Stimulated activated CD4-positive, alpha-beta T cell treated with anti-CD3 and anti-CD28 coated beads, TNF-alpha, amount 100 ng/mL, for 24 hours (primary cell): ENCODE measurements at places on chromosomes 3 and 15.
A peak's percentile ranks its signal among the peaks of the same experiment; 100 is the strongest.

GRCh38 chr15:101435761-101436160 is 53.7 kb downstream of the PCSK6 start:
- no peak for DNase-seq

DNA sequence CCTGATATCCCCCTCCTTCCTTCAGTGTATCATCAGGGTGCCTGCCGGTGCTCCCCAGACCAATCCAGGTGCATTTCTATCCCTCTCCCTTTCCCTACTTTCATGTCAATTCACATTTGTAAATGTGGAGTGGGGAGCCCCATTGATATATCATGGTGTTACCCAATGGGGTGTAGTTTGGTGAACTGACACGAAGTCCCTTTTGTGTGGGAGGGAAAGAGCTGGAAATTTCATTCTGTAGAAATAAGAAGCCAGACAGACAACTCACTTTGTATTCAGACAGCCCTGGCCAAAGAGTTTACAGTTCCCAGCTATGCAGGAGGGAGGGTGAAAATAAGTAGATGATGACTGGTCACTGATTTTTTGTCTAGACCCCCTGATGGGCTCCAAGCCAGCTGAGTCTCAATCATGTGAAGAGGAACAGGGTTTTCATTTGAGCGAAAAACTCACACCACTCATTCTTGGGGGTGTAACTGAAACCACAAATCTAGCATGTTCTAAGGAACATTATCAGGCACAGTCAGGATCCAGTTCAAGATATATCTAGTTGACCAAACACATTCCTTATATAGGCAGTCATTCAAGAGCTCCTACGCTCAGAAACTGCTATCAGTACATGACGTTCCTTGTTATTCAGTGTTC is 58.9 kb downstream of the LMCD1 start:
- DNase-seq = no peak

GRCh38 chr3:4528819-4529600 is 35.9 kb downstream of the ITPR1 start:
- no peak for DNase-seq

DNA sequence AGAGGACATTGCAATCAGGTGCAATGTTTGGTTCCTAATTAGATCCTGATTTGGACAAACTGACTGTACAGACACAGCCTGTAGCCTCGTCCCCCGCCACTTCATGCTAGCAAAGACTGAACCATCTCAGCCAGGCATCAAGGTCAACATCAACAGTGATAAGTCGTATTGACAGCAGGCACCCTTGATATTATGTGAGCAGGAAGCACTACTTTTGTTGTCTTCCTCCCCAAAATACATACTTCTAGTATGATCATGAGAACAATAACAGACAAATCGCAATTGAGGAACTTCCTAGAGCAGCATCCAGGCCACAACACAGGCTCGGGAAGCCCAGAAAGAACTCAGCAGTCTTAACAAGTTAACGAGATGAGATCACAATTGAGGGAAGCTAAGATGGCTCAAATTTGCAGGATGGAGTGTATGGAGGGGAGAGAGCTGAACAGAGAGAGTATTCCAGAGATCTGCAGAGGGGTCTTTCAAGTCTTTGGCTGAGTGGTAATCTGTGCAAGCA is 20.4 kb downstream of the TGM5 start:
- no peak for DNase-seq

GRCh38 chr15:56824175-56824574 is 90.9 kb upstream of the ZNF280D start:
- DNase-seq = no peak

DNA sequence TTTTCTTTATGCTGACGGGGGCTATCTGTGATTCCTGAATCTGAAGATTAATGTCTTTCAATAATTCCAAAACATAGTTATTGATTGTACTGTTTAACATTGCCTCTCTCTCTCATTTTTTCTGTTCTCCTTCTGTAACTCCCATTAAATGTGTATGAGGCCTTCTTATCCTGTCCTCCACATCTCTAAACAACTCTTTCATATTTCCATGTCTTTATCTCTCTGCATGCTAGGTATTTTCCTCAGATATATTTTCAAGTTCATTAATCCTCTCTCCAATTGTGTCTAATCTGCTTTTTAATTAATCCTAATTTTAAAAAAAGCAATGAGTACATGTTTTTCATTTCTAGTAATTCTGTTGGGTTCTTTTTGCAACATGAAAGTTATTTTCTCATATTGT is 173.2 kb downstream of the TLE3 start:
- no peak for DNase-seq

- DNase-seq = no peak
These were observed 97.8 kb upstream of the MEF2A start for GRCh38 chr15:99467853-99468464.

DNA sequence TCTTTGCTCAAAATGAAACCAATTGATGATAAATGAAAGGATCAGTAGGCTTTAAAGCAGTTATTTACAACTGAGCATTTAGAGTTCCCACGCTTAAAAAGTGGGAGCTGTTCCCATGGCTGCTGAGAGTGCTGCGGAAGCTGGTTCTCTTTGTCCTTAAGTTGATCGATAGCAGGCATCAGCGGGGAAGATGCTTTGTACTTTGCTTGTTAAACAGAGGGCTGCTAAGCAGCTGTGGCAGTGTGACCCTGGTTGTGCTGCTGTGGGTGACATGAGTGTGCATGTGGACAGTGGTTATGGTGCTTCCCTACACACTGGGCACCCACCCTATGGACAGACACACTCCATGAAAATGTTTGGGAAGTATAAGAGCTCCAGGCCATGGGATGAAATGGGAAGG is 96.3 kb downstream of the PTPRG start:
- no peak for DNase-seq

GRCh38 chr3:117586161-117586560 is 876.6 kb downstream of the TUSC7 start:
- DNase-seq = no peak

- DNase-seq = no peak
These were observed 47.9 kb downstream of the TLE3 start for GRCh38 chr15:70049701-70050301.

DNA sequence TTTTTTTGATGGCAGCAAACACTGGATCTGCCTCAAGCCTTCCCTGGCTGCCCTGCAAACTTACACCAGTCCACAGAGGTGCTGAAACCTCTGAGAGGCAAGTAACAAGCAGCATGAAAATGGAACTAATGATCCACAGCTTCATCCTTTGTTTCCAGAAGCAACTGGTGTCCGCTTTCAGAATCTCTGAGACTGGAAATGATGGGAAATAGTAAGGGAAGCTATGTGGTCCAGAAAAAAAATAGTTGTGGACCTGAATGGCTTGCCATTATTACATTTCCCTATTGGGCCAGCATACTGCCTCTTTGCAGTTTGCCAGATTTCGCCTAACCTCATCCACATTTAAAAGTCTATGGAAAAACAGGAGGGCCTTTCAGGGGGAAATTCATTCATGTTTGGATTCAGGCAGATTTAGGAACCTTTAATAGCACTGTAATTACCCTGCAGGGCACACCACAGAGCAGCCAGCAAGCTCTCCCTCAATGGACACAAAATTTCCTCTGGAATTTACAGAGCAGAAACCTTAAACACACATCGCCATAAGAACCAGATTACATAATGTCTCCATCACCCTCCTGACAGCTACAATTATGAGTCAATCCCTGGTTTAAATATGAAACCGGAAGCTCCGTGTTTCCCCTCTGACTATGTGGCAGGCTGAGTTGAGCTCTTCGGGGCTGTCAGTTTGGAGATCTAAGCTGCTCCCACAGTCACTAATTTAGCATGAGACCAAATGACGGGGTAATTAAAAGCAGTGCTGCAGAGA is 134.4 kb downstream of the TMCO5A start:
- no peak for DNase-seq

GRCh38 chr15:92520914-92521623 is 127.4 kb downstream of the ST8SIA2 start:
- no peak for DNase-seq

DNA sequence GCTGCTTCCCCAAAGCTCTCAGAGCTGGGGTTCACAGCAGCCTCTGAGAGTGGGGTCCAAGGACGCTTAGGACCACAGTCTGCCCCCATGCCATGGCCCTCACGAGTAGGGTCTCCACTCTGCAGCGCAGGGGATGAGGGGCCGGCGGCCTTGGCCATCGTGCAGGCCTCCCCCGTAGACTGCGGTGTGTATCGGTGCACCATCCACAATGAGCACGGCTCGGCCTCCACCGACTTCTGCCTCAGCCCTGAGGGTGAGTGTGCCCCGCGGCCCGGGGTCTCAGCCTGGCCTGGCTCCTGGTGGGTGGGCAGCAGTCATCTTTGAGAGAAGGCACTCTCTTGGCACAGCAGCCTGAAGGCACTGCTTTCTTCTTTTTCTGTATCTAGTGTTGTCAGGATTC is 24.8 kb upstream of the SLC28A1 start:
- DNase-seq = no peak

DNA sequence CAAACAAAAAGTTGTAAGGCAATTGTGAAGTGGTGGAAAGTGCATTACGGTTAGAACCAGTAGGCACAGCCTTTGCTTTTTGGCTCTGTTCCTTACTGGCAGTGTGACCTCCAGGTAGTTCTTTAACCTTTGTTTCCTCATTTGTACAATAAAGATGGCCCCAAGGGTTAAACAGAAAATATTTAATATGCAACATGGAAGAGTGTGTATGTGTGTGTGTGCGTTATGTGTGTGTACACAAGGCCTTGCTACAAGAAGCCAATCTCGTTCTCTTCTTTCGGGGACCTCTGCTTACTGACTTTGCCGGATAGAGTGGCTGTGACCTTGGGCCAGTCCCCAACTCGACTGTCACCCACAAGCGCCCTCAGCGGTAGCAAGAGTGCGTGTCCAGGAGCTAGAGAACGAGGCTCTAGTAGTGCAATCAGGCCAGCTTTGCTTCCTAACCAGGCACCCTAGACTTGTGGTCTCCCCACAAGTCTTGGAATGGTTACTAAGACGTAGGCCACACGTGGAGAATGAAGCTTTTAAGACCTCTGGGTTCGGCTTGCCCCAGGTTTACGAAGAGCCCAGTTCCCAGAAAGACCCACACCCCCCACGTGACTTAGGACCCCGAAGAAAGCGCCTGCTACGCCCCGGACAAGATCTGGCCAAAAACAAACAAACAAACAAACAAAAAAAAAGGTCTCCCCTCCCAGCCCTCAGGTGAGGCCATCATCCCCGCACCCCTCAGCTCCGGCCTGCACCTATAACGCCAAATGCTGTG is 593 bp downstream of the CIAO2A start:
- DNase-seq = peak; percentile 5

GRCh38 chr3:191348098-191348497 is 17.8 kb upstream of the UTS2B start:
- no peak for DNase-seq

DNA sequence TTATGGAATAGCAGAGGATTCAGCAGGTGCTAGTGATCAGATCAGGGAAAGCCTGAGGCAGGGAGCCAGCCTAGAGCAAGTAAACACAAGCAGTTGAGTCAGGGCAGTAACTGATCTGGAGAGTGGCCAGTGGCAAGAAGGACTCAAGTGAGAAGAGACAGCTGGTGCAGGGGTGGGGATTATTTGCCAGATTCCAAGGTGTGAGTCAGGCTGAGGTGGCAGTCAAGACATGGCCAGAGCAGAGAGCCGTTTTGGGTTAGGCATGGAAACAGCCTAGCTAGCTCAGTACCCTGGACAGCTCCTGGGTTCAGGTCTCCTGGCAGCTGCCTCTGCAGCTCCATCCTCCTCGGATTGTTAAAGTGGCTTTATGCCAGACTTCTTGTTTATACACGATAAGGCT is 281.9 kb upstream of the ONECUT1 start:
- DNase-seq = peak; percentile 2

DNA sequence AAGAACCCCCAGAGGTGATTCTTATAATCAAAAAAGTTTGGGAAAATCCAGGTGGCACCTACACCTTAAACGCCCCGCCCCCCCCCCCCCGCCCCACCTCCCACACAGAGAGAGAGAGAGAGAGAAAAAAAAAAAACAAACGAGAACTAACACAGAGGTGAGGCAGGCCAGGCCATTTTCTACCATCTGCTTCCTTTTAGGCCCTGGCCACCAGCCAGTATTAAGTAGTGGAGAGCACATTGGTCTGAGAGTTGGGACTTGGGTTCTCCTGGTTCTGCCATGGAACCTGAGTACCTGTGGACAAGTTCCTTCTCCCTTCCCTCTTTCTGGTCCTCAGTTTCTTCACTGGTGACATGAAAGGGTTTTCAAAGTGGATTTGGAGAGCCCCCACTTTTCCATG is 60.6 kb downstream of the SLC6A11 start:
- no peak for DNase-seq

DNA sequence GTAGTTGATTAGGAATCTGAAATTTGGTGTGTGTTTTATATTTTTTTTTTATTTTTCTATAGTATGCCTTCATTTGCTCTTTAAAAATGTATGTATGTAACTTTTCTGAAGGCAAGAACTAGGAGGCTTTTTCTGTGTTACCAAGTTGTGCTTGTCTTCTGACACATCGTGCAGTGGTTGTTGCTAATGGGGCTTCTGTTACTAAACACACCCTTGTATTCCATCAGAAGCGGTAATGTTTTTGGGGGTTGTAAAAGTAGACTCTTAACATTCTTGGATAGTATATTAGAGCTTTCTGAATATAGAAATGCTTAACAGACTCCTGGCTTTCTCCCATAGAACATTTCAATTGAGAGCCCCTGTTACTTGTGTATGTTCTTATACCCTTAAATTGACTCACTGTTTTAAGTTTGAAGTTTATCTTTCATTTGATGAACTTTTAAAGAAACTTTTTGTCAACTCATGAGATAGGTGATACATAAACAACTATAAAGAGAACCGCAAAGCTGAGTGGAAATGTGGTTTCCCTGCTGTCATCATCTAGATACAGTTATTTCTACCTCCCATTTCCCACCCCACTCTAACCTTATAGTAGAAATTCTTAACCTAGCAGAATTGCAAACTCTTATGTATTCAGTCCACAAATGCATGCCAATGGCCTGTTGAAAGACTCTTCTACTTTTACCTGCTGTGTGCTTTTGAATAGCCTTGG is 2.5 kb downstream of the TIPARP start:
- no peak for DNase-seq

GRCh38 chr3:113287803-113288648 is 76.7 kb downstream of the BOC start:
- DNase-seq = peak; percentile 16

DNA sequence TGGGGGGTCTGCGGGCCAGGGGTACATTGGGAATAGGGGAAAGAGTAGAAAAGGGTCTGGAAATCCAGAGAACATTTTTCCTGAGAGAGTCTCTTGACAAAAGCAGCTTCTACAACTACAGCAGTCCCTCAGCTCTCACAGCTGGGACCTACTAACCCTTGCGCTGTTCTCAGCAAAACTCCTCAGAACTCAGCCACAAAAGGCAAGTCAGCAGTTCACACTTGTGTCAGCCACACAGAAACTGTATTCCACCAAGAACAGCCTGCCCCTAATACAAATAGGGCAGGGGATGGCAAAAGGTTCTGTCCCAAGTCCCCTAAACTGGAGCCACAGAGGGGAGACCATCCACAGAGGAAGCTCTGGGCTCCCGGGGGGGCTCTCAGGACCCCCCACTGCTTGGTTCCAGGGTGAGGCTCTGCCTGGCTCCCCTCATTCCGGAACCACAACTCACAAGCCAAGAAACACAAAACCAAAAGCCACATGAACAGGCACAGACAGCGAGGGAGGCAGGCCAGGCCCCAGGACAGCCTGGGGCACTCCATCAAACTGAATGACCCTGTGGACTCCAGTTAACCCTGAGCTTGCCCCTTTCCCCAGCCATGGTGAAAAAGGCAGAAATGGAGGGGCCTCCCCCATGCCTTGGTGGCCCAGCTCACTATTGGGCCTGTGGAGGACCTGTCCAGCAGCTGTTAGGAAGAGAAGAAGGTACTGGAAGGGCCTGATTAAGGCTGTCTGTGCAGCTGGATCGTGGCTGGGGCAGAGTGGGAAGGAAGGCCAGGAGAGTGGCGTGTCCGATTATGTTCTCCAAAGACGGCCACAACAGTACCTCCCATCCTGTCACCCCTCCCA is 162.0 kb downstream of the CHSY1 start:
- no peak for DNase-seq

- peak; percentile 35 for DNase-seq
These were observed 325 bp downstream of the ALCAM start for GRCh38 chr3:105367063-105367405.
